Naive B cell (primary cell): ENCODE measurements at places on chromosomes 5 and 9. TPM values are rescaled to one million over a fixed set of nuclear protein-coding genes. Genes with fewer than 3 reads are reported as not detected.

The ENHO gene
- not detected for polyA plus RNA-seq

The ZNF474 gene
- not detected for polyA plus RNA-seq

The RELL2 gene
- 1.3 TPM for polyA plus RNA-seq

GRCh38 chr5:140548300-140548688 lies 832 bp downstream of the EIF4EBP3 start:
- no peak for DNase-seq

GRCh38 chr5:66793049-66793448 lies 196.9 kb downstream of the MAST4 start:
- DNase-seq: no peak

DNA sequence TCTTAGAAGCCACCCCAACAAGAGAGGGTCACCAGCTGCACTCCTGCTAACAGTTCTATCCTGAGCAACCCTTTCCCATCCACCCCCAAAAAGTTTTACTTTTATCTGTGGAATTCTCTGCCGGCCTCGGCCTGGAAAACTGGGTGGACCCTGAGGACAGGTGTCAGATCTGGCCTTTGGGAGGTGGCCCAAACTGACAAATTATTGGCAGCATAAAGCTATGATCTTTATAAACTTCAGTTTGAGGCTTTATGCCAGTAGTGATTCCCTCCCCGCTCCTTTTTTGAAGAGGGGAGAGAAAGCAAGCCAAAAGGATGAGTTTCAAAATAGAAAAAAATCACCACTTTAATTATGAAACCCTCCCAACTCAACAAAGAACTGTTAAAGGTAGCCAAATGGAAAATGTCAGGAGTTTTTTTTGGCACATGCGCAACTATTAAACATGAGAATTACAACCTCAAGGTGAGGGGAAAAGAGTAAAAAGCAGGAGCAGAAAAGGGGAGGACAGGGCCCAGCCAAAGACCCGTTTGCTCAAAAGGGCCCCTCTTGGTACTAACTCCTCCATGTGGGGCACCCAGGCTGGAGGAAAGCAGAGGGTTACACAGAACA lies 49.4 kb downstream of the FBXW11 start:
- no peak for DNase-seq

DNA sequence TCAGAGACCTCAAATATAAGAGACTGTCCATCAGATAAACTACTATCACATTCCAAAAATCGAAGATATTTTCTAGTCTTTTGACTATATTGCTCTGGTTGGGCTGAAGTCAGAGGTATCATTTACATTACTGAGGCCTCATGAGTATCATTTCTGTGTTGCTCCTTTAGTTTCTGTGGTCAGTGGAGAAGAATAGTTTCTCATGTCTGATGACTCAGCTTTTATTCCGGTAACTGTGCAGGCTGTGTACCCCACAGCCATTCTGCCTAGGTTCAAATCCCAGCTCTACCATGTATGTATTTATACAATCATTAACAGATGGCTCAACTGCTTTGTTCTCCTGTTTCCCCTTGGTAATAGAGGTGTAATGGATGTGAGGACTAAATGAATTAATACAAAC lies 179.3 kb downstream of the ALDH1A1 start:
- DNase-seq: no peak

- no peak for DNase-seq
Observed at GRCh38 chr5:96344678-96345577, 88.1 kb downstream of the PCSK1 start.

GRCh38 chr5:120463991-120464626 lies at the start of gene PRR16:
Gene PRR16 (plus strand): TSS chr5:120464300.
- peak; percentile 51 for DNase-seq

GRCh38 chr9:124487260-124488182 lies 19.7 kb downstream of the NR5A1 start:
- no peak for DNase-seq

GRCh38 chr5:59496524-59497134 lies 396.9 kb downstream of the PDE4D start:
- no peak for DNase-seq

- no peak for DNase-seq
Observed at GRCh38 chr5:141483902-141484301, 928 bp upstream of the PCDHGC4 start.

DNA sequence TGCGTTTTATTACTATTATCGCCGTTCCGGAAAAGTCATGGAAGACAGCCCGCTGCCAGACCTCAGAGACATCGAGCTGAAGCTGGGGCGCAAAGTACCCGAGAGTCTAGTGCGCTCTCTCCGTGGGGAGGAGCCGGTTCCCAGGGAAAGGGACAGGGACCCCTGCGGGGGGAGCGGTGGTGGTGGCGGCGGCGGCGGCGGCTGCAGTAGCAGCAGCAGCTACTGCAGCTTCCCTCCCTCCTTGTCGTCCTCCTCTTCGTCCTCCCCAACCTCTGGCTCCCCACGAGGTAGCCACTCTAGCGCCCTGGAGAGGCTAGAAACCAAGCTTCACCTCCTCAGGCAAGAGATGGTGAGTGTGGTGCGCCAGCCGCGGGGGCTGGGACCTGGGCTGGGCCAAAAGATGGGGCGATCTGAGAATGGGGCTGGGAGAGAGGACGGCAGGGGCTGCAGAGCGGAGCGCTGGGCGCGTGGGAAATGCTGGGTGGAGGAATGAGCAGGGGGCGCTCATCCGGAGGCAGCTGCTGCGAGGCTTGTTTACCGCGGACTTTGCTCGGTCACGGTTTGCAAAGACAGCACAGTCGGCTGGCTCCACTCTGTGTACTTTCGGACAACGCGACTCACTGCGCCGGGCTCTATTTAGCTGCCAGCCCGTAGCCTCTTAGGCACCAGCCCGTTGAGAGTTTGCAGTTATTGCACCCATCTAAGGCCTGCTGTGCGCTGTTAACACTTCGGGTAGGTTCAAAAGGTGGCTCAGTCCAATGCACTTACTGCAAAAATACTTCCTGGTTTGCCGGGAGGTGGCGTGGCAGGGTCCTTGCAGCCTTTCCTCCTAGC lies 1.1 kb downstream of the LURAP1L start:
- no peak for DNase-seq

- no peak for DNase-seq
Observed at GRCh38 chr5:53360811-53361210, 119.6 kb upstream of the FST start.

- no peak for DNase-seq
Observed at GRCh38 chr5:120413686-120414085, 50.4 kb upstream of the PRR16 start.
